SK-N-SH (cell line): ENCODE measurements at places on chromosomes 16 and 17. TPM values are rescaled to one million over a fixed set of nuclear protein-coding genes. Genes with fewer than 3 reads are reported as not detected.

NHLRC4 gene
- 0.69 and 0.70 TPM in 2 replicates for polyA plus RNA-seq

LLGL2 gene
- 4.4 and 6.7 TPM in 2 replicates for polyA plus RNA-seq

KRTAP4-3 gene
- not detected in 2 replicates for polyA plus RNA-seq

ABCA9 gene
- polyA plus RNA-seq: 0.07 and 0.15 TPM in 2 replicates

HOXB8 gene
- polyA plus RNA-seq: not detected in 2 replicates

SLC4A1 gene
- not detected in 2 replicates for polyA plus RNA-seq

SSTR5 gene
- polyA plus RNA-seq: not detected in 2 replicates

SOX8 gene
- not detected in 2 replicates for polyA plus RNA-seq

ACSM2A gene
- polyA plus RNA-seq: not detected in 2 replicates

HOXB13 gene
- not detected in 2 replicates for polyA plus RNA-seq

CYGB gene
- 1.7 and 3.7 TPM in 2 replicates for polyA plus RNA-seq

SLC16A13 gene
- 2.5 and 3.9 TPM in 2 replicates for polyA plus RNA-seq

SPN gene
- polyA plus RNA-seq: 0.10 and 0.13 TPM in 2 replicates

PLCG2 gene
- 0.08 and 0.23 TPM in 2 replicates for polyA plus RNA-seq
